ENCODE measurements at places on chromosomes 16 and 17. TPM values are rescaled to one million over a fixed set of nuclear protein-coding genes. Genes with fewer than 3 reads are reported as not detected.
A peak's percentile ranks its signal among the peaks of the same experiment; 100 is the strongest.

KRTAP4-5 gene
- polyA plus RNA-seq: not detected

ODAD4 gene
- polyA plus RNA-seq: not detected

KCNJ16 gene
- not detected for polyA plus RNA-seq

SOX15 gene
- polyA plus RNA-seq: 0.49 TPM

PRSS21 gene
- 5.8 TPM for polyA plus RNA-seq

DNA sequence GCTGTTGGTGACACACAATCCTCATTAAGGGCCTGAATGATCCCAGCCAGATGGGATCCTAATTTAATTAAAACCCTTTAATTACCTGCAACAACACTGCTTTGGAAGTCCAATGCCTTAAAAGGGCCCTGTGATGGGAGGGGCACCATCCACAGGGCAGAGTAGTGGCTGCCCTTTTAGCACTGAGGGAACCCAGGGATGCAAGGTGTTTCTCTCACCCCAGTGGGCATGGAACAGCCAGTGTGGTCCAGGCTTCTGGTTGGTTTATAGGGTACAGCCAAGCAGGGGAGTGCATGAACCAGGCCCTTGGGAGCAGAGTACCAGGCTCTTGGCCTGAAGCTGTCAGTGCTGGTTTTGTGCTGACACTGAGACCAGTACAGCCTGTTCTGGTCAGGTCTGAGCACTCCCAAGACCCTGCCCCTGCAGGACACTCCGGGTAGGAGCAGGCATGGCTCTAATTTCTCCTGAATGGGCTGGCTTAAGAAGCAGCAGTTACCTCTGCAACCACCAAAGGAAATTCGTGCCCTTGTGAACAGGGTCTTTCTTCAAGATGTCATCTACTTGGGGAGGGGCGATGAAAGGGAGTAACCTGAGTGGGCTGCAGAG, 9.9 kb downstream of the NXPH3 start:
- DNase-seq: no peak

- peak; percentile 66 for DNase-seq
Observed at GRCh38 chr16:4692460-4693295, 684 bp upstream of the NUDT16L1 start.

DNA sequence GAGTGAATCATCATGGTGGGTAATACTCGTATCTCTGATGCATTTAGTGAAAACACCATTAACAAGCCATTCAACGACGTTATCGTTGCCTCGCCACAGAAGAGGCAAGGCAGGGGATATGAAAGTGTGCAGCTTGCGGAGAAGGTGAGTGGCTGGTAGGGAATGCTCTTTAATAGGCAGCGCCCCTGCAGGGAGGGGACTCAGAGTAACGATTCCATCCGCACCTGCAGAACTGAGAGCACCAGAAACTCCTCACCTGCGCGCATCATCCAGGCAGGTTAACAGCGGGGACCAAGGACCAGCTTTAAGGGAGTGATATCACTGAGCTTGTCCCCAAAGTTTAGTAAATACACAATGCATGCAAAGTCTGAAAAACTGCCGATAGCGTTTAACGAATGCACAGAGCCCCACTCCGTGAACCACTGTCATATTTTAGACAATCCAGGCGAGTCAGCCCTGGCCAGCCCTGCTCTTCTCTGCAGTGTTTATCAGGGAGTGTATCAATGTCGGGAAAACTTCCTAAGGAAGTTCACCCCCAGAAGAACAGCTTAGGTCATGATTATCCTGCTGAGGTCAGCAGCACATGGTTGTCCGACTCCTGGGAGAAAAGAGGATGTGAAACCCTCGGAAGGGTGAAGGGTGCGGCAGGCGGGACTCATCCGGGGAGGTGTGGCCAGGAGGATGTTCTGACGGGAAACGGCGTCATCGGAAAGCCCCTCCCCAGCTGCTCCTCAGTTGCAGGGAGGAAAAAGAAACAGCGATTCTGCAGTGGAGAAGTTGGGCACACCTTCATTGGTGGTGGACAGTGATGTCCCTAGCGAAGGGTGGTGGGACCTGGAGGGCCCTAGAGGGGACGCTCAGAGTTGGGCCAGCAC, 68.5 kb upstream of the DNAH17 start:
- DNase-seq: peak; percentile 90

GRCh38 chr16:81445966-81446906, 1.6 kb downstream of the CMIP start:
- DNase-seq: peak; percentile 42

GRCh38 chr17:30062372-30062771, 54.2 kb upstream of the NSRP1 start:
- no peak for DNase-seq

DNA sequence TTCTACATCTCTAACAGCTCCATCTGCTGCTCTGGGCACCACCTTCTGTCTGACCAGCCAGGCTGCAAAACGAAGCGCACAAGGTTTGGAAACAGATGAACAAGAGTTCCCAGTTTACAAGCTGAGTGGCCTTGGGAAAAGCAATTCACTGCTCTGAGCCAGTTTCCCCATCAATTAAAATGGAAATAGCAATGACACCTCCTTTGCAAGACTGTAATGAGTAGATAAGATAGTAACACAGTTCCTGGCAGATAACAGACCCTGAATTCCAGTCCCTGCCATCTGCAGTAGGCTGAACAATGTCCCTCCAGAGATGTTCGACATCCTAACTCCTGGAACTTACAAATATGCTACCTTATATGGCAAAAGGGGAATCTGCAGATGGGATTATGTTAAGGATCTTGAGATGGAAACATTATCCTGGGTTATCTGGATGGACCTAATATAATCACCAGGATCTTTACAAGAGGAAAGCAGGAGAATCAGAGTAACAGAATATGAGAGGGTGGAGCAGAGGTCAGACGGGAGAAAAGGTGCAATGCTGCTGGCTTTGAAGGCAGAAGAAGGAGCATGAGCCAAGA, 27.9 kb downstream of the CPPED1 start:
- no peak for DNase-seq

DNA sequence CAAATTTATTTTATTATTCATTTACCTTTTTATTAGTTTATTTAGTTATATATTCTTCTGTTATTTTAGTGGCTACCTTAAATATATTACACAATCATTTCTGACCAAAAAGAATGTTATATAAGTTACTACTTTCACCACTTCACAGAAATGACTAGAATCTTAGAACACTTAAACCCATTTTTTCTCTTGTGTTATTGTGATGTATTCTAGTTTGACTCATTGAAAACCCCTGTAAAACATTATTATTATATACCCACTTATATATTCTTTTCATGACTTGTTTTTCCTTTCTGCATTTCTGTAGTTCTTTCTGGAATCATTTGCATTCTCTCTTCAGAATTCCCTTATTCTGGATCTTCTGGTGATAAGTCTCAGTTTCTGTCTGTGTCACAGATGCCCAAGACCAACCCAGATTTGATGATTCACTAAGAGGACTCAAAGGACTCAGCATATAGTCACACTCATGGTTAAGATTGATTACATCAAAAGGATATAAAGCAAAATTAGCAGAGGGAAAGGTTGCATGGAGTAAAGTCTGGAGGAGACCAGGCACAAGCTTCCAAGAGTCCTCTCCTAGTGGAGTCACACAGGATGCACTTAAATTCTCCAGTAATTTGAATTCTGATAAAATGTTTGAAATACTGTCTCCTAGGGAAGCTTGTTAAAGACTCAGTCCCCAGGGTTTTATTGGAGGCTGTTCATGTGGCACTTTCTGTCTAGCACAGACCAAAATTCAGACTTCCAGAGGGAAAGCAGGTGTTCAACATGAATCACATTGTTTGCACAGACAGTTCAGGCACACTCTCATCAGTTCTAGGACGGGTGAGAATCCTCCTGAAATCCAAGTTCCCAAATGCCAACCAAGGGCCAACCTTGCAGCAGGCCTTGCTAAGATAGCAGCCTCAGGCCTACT, 7.7 kb downstream of the GINS3 start:
- no peak for DNase-seq

DNA sequence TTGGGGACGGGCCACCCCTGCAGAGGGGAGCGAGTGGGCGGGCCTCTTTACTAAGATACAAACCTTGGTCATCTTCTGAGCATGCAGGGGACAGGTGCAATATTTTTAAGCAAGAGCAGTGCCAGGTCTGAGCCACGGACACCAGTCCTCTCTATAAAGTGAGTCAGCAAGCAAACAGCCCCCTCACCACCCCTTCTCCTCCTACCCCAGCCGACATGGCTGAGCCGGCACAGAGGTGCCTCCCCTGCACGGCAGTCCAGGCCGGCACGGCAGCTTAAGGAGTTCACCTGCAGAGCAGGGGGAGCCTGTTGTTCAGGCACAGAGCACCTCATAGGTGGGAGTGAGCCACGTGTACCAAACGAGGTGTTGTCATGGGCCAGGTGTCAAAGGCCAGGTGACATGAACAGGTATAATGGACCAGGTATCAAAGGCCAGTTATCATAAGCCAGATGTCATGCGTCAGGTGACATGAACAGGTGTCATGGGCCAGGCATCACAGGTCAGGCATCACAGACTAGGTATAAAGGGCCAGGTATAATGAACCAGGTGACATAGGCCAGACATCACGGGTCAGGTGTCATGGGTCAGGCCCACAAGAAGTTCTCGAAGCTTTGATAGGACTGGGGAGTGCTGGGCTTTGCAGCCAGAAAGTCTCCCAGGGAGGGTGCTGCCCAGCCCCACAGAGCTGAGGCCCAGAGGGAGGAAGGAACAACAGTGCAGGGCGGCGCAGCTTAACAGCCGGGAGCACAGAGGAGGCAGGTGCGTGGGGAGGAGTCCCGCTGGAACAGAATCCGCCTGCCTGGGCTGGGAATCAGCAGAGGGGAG, 42.6 kb upstream of the ZNF469 start:
- no peak for DNase-seq

- peak; percentile 78 for DNase-seq
Observed at GRCh38 chr17:76997981-76998531, 129.9 kb downstream of the MGAT5B start.

DNA sequence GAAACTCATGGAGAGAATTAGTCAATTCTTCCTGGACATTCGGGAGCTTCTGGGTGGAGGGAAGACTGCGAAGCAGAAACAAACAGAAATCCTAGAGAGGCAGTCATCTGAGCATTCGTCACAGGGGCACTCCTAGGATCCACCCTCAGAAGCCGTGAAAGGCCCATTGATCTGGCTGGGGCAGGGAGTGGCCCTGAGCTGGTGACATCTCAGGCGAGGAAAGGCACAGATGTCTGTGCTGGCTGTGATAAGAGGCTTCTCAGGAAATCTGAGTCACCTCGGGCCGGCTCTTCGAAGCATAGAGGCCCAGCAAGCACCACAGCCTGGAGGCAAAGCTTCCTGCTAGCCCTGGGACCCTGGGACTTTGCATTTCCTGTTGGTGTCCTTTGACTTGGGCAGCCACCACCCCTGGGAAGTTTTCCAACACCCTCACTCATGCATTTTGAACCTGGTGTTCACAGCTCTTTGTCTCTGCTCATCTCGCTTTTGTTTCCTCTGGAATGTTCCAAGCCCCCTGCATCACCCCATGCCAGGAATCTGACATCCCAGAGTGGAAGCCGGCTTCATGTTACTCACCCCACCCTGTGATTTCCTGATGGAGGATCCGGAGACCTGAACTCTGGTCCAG, 23.3 kb upstream of the CDRT4 start:
- no peak for DNase-seq

- DNase-seq: no peak
Observed at GRCh38 chr17:34305606-34306005, 13.6 kb upstream of the CCL8 start.

- DNase-seq: no peak
Observed at GRCh38 chr17:9306086-9306485, 269.5 kb downstream of the STX8 start.

DNA sequence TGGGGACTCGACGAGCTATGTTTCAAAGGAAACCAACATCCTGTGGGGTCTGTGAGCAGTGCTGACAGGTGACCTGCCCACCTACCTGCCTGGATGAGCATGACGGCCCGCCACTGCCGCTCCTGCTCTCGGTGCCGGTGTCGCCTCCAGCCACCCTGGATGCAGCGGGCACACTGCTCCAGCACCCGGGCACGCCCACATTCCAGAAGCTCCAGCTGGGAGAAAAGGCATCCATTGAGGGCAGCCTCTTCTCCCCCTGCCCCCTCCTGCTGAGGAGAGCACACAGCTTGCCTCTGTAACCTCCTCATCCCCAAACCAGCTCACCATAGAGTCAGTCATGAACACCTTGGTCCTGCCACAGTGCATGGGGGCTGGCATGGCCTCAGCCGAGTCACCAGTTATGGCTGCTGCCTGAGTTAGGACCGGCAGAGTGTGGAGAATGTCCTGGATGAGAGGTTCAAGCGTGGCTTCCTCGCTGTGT, 14.3 kb downstream of the ZNHIT3 start:
- no peak for DNase-seq
